IMR-90 (cell line): ENCODE measurements at places on chromosomes 5 and 9. TPM values are rescaled to one million over a fixed set of nuclear protein-coding genes. Genes with fewer than 3 reads are reported as not detected.

DNA sequence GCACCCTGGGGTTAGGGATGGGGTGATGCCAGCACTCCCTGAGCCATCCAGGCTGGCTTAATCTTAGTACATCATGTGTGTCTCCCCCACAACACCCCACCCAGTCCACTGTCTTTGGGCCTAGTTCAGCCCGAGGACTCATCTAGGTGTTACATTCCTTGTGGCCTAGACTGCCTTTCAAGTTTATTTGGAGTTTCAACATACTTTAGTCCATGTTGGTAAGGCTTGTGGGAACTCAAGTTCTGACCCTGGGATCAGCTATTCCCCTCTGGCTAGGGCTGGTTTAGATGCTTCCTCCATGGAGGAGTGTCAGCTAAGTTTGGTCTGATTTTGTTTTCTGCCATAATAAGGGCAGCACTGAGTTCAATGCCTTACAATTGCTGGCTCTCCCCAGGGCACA is 302.4 kb downstream of the SMARCA2 start:
- DNase-seq, result no peak

GRCh38 chr5:131786900-131787692 is 9.7 kb downstream of the FNIP1 start:
- no peak for DNase-seq

DNA sequence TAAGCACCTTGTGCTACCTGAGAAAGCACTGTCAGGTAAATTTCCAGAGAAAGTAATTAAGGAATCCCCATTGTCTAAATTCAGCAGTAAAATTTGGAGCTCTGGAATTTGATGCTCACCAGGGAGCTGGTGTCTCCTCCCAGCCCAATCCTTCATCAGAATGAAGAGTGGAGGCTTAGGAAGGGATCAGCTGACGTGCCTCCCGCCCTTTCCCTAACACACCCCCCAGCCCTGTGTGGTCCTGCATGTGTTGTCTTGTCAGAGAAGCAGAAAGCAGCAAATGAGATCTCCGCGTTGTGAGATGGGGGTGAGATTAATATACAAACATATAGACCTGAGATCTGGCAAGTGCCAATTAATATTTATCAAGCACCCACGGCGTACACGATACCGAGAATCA is 26.9 kb upstream of the BARHL1 start:
- DNase-seq, result no peak

GRCh38 chr5:73437777-73438644 is 10.6 kb downstream of the FOXD1 start:
- no peak for DNase-seq

DNA sequence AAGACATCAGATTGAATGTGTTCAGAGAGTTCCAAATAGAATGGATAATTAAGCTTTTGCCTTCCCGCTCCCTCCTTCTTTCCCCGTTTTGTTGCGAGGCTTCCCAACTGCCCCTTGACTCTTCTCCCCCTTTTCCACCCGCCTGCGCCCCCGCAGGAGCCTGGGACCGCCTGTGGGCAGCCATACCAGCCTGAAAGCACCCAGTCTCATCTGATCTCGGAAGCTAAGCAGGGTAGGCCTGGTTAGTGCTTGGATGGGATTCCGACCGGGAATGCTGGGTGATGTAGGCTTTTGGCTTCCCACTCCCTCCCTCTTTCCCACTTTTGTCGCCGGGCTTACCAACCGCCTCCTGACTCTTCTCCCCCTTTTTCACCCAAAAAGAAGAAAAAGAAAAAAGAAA is 6.8 kb upstream of the HSD17B4 start:
- no peak for DNase-seq

DNA sequence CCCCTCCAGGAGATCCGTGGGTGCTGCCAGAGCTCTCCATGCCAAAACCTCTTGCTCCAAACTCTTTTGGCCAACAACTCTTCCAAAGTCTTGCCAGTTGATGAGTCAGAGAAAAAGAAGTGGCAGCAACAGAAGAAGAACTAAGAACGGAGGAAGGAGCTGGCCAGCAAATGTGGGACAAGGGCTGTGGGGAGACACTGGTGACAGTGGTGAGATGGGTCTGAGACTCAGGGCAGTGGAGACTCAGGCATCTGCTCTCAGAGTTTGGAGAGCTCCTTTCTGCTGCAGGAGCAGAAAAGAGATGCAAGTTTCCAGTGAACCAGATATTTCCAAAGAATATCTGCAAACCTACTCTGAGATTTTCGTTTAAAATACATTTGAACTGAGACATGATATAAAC is 92.3 kb upstream of the SEMA6A start:
- DNase-seq, result no peak

- DNase-seq, result no peak
Measured at GRCh38 chr9:114109124-114109523, 10.0 kb upstream of the KIF12 start.

- DNase-seq, result no peak
Measured at GRCh38 chr5:73442231-73442811, 6.3 kb downstream of the FOXD1 start.

- DNase-seq, result no peak
Measured at GRCh38 chr9:16052757-16053530, 500.1 kb downstream of the CCDC171 start.

- DNase-seq, result no peak
Measured at GRCh38 chr5:38148021-38148625, 110.2 kb upstream of the EGFLAM start.

DNA sequence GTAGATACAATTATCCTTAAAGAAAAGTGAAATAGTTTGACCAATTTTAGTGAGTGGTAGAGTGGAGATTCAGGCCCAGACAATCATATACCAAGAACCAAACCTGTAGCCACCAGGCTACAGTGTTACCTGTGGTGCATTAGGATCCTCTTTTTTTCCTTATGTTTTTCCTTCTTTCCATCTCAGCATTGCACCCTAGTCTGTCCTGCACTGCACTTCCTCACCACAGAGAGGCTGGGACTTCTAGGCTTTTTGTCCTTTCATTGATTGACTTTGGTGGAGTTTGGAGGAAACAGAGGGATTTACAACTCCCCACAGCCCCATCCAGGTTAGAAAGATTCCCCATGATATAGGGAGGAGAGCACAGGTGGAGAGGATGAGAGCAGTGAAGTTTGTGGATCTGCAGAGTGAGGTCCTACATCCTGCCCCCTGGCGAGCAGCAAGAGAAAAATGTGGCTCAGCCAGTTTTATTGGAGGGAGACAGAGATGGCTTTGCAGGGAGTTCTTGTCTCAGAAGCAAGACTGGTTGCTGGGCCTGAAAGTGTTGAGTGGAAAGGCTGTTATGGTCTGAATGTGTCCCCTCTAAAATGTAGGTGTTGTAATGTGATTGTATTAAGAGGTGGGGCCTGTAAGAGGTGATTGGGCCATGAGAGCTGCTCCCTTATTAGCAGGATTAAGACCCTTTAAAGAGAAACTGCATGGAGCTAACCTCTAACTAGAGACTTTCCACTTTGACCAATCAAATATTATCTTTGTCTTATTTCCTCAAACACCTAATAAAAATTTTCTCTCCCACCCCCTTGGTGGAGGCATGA is 36.2 kb downstream of the KIF4B start:
- DNase-seq, result peak; percentile 4

- DNase-seq, result peak; percentile 75
Measured at GRCh38 chr5:138632900-138633489, 57.8 kb upstream of the HSPA9 start.

- no peak for DNase-seq
Measured at GRCh38 chr9:7320841-7321240, 478.7 kb downstream of the DMAC1 start.

GRCh38 chr5:67066815-67067214 is 129.8 kb downstream of the CD180 start:
- DNase-seq, result peak; percentile 39

GRCh38 chr5:52893105-52893504 is 96.0 kb upstream of the ITGA2 start:
- DNase-seq, result peak; percentile 90

- DNase-seq, result peak; percentile 43
Measured at GRCh38 chr5:81767938-81768337, 17.0 kb upstream of the SSBP2 start.

DNA sequence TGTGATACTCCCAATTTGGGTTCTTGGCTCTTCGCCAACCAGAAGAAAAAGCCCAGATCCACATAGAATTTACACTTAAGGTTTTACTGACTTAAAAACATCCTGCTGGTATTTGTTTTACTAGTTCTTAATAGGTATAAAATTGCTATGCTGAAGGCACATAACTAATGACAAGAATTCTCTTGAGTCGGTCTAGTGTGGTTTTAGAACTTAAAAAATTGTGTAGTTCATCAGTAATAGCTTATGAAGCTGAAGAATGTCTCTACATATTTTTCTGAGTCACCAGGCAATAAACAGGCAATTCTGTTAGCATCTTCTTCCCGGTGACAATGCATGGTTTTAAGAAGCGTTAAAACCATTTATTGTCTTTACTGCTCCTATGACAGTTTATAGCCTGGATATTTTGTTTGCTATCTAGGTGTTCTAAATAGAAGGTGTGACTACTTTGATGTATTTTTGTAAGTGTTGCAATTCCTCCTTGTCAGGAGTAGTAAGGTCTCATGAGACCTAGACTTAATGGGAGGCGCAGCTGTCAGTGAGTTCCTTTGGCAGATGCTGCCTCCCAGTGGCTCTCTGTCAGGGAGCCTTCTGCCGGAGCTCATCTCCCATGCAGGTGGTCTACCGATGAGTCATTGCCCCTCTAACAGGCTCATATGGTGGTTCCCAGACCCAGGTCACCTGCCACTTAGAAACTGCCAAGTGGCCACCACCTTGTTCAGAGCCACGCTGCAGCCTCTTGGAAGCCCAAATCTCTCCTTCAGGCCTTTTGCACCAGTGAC is 173.8 kb downstream of the MAST4 start:
- no peak for DNase-seq

DNA sequence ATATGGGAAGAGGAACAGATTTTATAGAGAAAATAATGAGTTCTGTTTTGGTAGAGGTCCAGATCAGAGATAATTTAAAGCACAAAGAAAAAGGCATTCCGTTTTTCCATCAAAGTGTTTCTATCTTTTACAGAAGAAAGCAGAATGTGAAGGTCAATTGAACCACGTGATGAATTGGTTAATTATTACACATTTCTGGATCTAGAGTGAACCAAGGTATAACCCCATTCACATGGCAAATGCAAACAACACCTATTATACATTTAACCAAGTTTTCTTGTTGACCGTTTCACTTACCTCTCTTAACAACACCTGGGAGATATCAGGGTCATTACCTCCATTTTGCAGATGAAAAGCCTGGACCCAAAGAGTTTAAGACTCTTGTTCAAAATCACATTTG is 34.9 kb upstream of the ZNF462 start:
- no peak for DNase-seq

GRCh38 chr9:97501177-97501971 is at the start of gene TMOD1:
TSS of gene TMOD1 (plus strand) at chr9:97501666. CDS start at chr9:97524189, 22,523 bp downstream.
- peak; percentile 34 for DNase-seq

DNA sequence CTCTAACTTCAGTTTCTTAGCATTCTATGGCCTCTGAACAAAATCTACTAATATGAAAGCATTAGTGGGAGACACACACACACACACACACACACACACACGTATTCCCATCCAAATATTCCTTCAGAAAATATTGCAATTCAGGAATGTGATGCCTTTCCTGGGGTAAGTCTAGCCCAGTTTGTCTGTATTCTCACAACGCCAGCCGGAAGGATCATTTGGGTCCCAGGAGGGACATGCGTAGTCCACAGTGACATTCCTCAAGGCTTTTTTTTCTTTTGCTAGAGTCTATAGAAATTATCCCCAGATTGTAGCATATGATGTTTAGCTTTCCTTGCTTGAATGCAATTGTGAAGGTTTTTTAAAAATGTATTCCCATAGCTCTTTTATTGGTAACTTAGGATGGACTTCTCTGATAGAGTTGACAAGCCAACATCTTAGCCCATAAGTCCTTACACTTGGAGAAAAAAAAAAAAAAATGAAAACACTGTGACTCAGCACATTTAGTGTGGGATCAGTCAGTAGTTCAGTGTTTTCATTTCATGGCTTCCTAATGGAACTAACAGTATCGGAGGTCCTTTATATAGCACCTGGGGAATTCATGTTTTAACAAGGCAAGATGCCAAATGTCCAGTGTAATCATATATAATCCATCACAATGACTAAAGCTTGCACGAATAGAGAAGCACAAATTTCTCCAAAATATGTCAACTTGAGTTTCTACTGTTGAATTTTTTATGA is 316.5 kb downstream of the DIRAS2 start:
- peak; percentile 37 for DNase-seq

- DNase-seq, result no peak
Measured at GRCh38 chr5:67805666-67806348, 409.7 kb upstream of the PIK3R1 start.

DNA sequence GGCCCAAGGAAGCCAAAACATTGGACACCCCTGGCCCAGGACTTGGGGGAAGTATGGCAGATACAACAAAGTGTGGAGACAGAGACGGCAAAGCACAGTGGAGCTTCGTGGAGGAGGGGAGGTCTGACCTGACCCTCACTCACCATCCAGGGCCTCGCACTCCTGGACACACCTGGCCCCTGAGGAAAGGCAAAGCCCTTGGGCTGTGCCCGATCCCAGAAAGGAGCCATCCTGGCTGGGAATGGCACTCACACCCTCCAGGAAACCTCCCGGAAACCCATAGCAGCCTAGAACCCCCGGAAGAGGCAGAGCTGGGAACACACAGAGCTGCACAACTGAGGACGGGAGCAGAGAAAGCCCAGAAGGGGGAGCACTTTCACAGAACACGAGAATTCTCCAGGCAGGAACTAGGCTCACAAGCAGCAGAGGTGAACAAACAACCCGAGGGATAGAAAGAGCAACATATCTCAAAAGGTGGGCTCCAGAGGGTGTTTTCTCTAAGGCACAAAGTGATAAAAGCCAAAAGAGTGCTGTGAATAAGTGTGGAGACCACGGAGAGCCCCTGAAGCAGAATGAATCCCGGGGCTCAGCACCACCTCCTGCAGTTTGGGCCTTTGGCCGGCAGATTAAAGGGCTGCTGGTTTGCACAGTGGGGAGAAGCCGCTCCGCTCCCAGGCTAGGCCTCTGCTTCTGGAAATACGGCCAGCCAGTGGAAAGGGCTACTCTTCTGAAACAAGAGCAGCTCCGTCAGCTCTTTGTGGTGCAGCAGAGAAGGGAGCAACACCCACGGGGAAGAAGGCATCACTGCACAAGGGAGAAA is 108.2 kb downstream of the UBE2R2 start:
- peak; percentile 54 for DNase-seq

GRCh38 chr9:94664801-94665200 is 25.5 kb upstream of the FBP1 start:
- no peak for DNase-seq

The CDH6 gene
- polyA plus RNA-seq, result 69.1 and 72.2 TPM in 2 replicates

The MYO10 gene
- polyA plus RNA-seq, result 39.9 and 41.9 TPM in 2 replicates

The DAB2IP gene
- 17.2 and 20.4 TPM in 2 replicates for polyA plus RNA-seq

The RETREG1 gene
- polyA plus RNA-seq, result 0.17 TPM in 1 of 2 replicates, not detected in the other

The CCDC183 gene
- 0.29 and 0.44 TPM in 2 replicates for polyA plus RNA-seq

The CDKN2B-AS1 gene
- polyA plus RNA-seq, result 0.70 and 1.0 TPM in 2 replicates

The LCN15 gene
- polyA plus RNA-seq, result not detected in 2 replicates

The DBH gene
- not detected in 2 replicates for polyA plus RNA-seq

The PCDHGA7 gene
- 3.1 and 3.2 TPM in 2 replicates for polyA plus RNA-seq
